ENCODE measurements at places on chromosomes 1 and 21.
A peak's percentile ranks its signal among the peaks of the same experiment; 100 is the strongest.

- no peak for DNase-seq
Observed at GRCh38 chr21:45441431-45442255, 36.7 kb downstream of the COL18A1 start.

DNA sequence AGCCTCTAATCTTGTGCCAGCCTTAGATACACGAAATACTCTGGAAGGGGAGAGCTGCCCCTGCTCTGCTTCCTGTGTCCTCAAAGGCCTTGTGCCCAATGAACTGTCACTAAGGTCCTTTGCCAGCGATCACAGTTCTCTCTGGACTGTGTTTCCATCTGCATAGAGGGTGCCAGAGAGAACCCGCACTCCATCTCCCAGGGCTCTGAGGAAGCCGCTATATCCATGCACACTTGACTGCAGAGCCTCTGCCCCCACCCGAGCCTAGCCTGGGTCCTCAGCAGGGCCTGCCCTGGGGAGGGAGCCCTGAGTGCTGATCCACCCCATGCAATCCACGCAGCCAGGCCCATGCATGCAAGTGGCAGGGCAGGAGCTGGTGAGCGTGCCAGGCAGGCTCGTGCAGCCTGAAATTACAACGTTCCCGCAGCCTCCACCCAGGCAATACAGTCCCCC is 30.6 kb upstream of the KIF21B start:
- DNase-seq: no peak

- DNase-seq: peak; percentile 42
Observed at GRCh38 chr1:224867715-224868114, 61.8 kb upstream of the DNAH14 start.

DNA sequence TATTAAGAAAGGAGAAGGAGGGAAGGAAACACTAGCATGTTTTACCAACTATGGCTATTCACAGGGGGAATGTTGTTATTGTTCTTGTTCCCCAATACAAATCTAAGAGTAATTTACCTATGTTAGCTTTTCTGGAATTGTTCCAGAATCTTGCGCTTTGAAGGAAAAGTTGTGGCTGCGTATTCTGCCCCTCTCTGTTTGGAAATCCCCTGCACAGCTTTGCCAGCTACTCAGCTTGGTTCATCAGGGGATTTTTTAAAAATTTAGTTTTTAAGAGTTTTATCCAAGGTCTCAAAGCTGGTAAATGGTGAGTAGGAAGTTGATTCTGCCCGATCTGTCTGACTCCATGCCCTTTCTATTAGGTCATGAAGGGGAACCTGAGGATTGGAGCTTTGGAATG is 9.5 kb upstream of the IRF6 start:
- no peak for DNase-seq

DNA sequence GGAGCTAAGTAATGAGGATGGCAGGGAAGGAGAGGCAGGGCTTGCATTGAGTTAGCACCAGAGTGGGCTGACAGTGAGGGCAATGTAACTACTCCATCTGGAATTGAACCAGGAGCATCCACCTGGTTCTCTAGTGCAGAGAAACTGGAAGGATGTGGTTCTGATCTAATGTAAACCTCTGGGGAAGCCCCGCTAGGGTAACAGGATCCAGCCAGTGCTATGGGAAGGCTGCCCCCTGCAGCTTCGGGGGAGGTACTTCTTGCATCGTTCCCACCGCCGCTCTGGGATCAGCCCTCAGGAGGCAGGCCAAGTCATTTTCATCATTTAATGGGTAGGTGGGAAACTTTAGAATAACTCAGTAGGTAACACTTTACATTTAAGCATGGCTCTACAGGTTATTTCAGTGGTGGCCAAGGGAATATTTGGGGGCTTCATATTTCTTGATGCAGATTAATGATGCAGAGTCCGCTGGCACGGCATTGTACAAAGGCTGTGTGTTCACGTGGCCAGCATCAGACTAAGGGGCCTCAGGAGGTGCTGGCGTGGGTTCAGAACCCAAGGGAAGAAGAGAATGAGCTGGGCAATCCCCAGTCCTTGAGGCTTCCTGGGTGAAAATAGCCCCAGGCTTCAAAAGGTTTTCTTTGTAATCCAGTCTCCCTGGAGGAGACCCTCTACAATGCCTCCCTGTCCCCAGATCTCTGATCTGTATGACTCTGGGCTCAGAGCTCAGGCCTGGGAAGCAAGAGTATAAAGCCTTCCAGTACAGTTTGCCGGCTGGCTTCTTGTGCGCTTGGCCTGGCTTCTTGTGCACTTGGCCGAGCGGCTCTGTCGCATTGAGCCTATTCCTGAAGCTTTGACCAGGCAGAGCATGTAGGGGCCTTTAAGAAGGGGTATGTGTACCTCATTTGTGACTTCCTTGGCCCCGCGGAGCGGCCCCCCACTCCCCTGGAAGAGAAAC is 26.4 kb upstream of the KAZN start:
- no peak for DNase-seq

DNA sequence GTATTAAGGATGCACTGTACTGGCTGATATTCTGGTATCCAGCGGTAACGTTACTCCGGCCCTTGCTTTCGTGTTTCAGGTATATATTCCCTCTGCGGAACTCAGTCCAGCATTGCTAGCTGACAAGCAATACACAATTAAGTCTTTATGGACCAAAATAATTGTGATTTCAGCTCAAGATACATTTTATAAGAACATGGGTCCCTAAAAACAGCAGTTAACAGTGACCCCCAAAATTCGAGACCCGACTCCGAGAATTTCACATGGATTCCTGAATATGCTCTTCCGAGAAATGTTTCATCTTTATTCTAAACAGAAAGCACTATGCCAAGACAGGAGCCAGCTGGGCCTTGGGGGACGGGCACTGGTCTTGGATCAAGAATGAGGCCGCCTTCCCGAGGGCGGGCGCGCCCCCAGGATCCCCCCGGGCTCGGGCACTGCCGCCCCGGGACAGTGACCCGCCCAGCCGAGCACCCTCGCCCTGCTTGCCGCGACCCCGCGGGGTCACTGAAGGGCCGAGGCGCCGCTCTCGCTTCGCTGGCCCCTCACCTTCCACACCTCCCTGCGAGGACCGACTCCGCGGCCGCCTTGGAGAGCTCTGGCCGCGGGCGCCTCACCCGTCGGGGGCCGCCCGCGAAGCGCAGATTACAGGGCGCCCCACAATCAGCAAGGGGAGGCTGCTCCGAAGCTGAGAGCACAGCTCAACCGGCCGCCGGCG is 610 bp downstream of the SCYL3 start:
- DNase-seq: no peak

All from amniotic epithelial cell (primary cell).